Spleen (tissue), 13 donors: ENCODE measurements at places on chromosomes 6 and 20.

DNA sequence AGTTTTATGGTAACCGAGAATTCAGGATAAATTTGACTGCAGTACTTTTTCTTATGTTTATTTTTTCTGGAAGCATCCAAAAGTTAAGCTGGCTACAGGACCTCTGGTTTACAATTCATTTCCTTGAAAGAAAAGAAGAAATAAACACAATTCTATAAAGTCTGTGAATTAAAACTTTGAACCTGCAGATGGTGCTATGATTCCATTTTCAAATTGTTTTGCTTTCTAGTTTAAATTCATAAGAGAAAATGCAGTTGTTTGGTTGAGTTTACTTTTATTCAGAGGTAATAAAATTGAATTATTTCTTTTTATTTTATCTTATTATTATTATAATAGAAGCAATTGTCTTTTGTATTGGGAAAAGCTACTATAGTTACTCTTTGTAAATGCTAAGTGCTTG, 1.8 kb upstream of the VIP start:
- no peaks in the 10 kb centered on the region for H3K36me3 ChIP-seq
- no peak overlapping the region for H3K27ac ChIP-seq
- H3K4me3 ChIP-seq: no peak overlapping the region
- DNase-seq: no peak

- H3K27ac ChIP-seq: peak overlapping the region; percentile 96
- H3K4me3 ChIP-seq: peak overlapping the region; percentile 87
- H3K36me3 ChIP-seq: no peaks in the 10 kb centered on the region
These were observed 448 bp upstream of the RNF114 start for GRCh38 chr20:49935746-49936152.

- no peak overlapping the region for H3K4me3 ChIP-seq
- no peaks in the 10 kb centered on the region for H3K4me1 ChIP-seq
These were observed 332.9 kb downstream of the CDKAL1 start for GRCh38 chr6:20866935-20867703.

- H3K4me3 ChIP-seq: no peak overlapping the region
- H3K4me1 ChIP-seq: no peaks in the 10 kb centered on the region
- no peaks in the 10 kb centered on the region for H3K36me3 ChIP-seq
These were observed 15.6 kb downstream of the ARHGAP40 start for GRCh38 chr20:38617011-38617829.

- H3K27me3 ChIP-seq: peaks cover 18% of the 10 kb centered on the region
- H3K27ac ChIP-seq: peak overlapping the region; percentile 55
- DNase-seq: no peak
- no peaks in the 10 kb centered on the region for H3K36me3 ChIP-seq
- H3K4me1 ChIP-seq: peaks cover 43% of the 10 kb centered on the region
- no peak overlapping the region for H3K4me3 ChIP-seq
These were observed 2.8 kb downstream of the RPS6KA2 start for GRCh38 chr6:166624275-166624674.

- H3K27ac ChIP-seq: no peak overlapping the region
- no peak for DNase-seq
- H3K4me1 ChIP-seq: peaks cover 24% of the 10 kb centered on the region
- no peaks in the 10 kb centered on the region for H3K27me3 ChIP-seq
- H3K4me3 ChIP-seq: no peak overlapping the region
These were observed 13.7 kb downstream of the LAMA5 start for GRCh38 chr20:62353289-62354030.

- H3K27ac ChIP-seq: no peak overlapping the region
- no peak overlapping the region for H3K4me3 ChIP-seq
- no peaks in the 10 kb centered on the region for H3K27me3 ChIP-seq
- H3K36me3 ChIP-seq: no peaks in the 10 kb centered on the region
- peak; percentile 17 for DNase-seq
- H3K4me1 ChIP-seq: no peaks in the 10 kb centered on the region
These were observed 30.1 kb downstream of the RIMS4 start for GRCh38 chr20:44780226-44780625.

- DNase-seq: no peak
- peaks cover 43% of the 10 kb centered on the region for H3K36me3 ChIP-seq
- H3K4me1 ChIP-seq: peaks cover 6% of the 10 kb centered on the region
- no peak overlapping the region for H3K27ac ChIP-seq
These were observed 51.9 kb downstream of the FAM120B start for GRCh38 chr6:170358496-170358895.

DNA sequence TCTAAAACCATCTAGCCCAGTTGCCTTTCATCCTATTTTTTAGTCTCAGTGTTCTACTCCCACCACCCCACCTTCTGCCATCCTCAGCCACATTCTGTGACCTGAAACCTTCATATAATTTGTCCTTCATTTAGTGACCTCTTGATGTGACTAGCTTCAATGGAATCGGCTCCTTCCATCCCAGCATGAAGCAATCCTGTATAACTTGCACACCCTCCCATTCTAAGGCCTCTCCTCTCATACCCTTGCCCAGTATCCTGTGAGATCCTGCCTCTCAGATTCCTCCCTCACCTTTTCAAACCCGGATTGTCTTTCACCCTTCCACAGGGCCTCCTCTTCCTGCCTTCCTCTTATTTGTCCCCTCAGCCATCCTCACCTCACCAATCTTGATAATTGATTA, 3.1 kb downstream of the ZNF76 start:
- H3K36me3 ChIP-seq: no peaks in the 10 kb centered on the region
- no peak overlapping the region for H3K4me3 ChIP-seq
- H3K4me1 ChIP-seq: peaks cover 76% of the 10 kb centered on the region
